Midbrain (tissue), 1 donor: ENCODE measurements at places on chromosomes 5 and 9.

- no peak for DNase-seq
Measured at GRCh38 chr9:133647148-133647547, 11.0 kb downstream of the DBH start.

DNA sequence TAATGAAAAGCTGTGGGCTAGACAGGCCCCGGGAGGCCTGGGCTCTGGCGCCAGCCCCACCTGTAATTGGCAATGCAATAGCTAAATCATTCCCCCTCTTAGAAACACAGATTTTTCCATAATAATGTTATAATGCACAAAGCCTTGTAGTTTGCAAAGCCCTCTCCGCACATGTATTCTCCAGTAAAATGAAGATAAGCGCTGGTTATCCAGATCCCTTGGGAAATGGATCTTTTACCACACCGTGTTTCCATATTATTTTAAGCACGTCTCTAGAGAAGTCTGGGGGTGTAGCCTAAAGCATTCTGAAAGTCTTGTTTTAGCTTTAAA lies 1.1 kb upstream of the APBA1 start:
- DNase-seq, result no peak

DNA sequence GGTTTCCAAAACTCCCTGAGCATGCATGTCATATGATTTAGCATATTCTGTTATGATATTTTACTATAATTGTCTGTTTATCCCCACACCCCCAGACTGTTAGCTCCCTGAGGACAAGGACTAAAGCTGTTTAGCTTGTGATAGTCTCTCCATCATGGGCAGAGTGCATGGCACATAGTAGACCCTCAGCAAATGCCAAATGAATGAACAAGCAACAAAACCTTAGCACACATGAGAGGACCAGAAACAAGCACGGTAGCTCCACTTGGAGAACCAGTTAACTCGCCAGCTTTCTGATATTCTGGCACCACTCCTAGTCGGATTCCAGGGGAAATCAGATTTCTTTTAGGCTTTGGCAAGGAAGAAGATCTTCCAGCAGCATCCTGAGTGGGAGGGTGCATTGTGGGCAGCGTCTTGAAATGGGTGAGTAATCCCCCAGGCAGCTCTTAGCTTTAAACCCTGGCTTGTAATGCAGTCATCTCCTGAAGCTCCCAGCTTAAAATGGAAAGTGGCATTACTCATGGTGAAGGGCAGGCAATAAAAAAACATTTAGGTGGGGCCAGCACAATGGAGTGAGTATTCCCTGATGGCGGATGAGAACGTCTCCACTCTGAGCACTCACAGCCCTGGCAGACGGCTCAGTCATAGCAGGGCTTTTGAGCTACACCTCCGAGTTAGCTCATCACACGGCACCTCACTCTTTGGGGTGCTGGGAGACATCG lies 41.1 kb downstream of the FGF1 start:
- DNase-seq, result no peak

- DNase-seq, result no peak
Measured at GRCh38 chr9:77014597-77015263, 4.7 kb upstream of the FOXB2 start.

GRCh38 chr5:71631070-71631469 lies 43.9 kb downstream of the MCCC2 start:
- DNase-seq, result no peak

GRCh38 chr9:81689343-81690175 lies at the start of gene TLE1:
TLE1 (minus strand) TSS chr9:81689547; CDS start chr9:81688240, 1,307 bp downstream.
- peak; percentile 97 for DNase-seq

GRCh38 chr5:135823881-135824280 lies 10.6 kb upstream of the SLC25A48 start:
- no peak for DNase-seq

- DNase-seq, result no peak
Measured at GRCh38 chr9:110095776-110096175, 112.2 kb downstream of the C9orf152 start.

DNA sequence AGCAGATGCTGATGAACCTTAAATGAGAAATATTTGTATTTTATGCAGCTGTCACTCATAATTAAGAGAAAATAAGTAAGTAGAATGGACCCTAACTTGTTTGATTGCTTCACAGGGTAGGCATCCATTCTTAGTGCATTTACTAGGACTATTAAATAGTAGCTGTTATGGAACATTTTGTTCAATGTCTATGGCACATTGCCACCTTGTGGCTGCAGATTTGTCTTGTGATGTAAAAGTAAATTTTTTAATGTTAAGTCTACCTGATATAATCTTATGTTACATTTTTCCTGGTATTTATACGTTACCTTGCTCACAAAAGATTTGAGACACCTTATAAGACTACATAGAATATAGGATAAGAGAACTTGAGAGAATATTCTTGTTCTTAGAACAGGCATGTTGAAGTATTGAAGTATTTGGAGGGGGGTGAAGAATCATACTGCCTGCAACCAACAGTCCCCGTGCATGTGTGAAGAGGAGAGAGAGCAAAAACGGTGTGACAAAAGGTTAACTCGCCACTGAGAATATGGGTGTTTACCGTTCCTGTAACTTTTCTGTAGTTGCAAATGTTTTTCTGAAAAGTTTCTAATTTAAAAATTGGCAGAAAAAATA lies 161.1 kb downstream of the MAST4 start:
- peak; percentile 31 for DNase-seq

- DNase-seq, result no peak
Measured at GRCh38 chr5:69484891-69485290, 7.7 kb upstream of the OCLN start.

GRCh38 chr5:110844251-110844650 lies 105.4 kb downstream of the SLC25A46 start:
- DNase-seq, result no peak

- no peak for DNase-seq
Measured at GRCh38 chr9:99021512-99021911, 77.8 kb downstream of the COL15A1 start.

- no peak for DNase-seq
Measured at GRCh38 chr9:17191082-17191481, 56.2 kb downstream of the CNTLN start.

DNA sequence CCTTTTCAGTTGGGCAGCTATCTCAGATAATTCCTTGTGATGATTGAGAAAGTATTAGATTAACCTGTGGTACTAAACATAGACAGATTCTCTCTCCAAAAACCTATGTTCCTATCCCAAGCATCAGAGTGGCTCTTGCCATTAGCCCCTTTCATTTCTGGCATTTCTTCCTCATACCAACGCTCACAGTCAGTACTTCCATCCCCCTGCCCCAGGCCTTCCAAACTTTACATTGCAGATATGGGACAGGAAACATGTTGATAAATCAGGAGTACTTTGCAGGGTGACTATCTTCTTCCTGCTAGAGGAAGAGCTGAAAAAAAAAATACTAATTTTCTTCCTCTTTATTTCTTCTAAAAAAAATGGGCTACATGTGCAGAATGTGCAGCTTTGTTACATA lies 442.6 kb upstream of the RGMB start:
- no peak for DNase-seq

DNA sequence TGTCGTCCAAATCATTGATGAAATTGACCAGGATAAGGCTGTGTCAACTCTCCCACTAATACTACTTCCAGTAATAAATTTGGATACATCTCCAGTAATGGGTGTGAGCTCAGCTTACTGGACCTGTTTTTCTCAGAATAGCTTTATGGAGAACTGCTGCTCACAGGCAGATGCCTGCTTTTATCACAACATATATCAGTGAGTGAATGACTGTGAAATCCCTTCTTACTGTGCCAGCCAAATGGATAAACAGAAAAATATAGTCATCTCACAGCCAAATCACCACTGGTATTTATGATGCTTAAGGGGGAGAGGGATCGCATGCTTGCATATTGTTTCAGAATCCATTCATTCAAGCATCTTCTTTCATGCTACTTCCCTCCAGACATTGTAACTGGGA lies 148.4 kb upstream of the PAPPA start:
- DNase-seq, result no peak

- no peak for DNase-seq
Measured at GRCh38 chr9:105114964-105115728, 129.3 kb upstream of the SLC44A1 start.

DNA sequence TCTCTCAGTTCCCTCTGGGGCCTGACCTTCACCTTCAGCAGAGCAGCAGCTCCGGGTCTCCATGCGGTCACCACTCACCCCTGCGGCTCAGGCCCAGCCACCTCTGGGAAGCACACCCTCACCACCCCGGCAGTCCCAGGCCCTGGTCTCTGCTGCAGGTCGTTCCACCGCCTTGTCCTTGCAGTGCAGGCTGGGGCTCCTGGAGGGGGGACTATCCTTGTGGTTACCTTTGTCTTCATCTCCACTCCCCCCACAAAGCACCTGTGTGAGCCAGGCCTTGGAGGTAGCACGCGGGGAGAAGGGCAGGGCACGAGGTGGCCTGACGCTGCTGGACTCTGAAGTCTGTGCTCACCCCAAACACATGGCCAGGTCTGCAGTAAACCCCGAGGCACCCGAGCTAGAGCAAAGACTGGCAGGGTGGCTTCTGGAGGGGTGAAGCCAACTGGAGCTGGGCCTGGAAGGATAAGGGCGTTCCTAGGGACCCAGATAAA lies 33.2 kb upstream of the RXRA start:
- DNase-seq, result no peak

- no peak for DNase-seq
Measured at GRCh38 chr5:8727396-8727795, 818.5 kb downstream of the SEMA5A start.

DNA sequence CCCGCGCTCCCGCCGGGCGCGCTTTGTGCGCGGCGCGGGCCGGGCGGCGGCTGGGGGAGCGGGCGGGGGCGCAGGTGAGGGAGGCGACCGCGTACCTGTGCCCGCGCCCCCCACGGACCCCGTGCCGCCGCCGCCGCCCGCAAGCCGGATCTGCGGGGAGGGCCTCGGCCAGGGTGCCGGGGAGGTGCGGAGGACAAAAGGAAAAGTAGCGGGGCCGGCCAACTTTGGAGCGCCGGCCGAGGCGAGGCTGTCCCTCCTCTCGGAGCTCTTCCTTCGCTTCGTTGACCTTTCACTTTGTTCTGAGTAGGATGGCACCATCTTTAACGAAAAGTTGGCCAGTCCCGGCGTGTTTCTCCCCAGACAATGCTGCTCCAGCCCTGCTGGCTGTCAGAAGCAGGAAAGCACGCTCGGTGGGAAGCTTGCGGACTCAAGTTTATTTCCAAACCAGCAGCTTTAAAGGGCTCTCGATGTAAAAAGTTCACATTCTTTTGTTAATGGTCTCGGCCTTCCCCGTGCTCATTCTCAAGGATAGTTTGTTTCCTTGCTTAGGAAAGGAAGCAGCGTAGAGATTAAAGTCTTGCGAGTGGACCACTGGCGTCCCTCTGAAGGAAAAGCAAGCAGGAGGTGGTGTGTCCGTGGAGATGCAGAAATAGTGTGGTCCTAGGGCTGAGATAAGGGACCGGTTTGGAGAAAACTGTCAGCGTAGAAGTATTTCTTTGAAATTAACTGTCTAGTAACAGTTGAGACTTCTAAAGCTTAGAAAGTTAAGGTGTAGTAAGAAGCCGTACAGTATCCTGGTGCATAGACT lies 639 bp downstream of the EHMT1 start:
- peak; percentile 32 for DNase-seq

DNA sequence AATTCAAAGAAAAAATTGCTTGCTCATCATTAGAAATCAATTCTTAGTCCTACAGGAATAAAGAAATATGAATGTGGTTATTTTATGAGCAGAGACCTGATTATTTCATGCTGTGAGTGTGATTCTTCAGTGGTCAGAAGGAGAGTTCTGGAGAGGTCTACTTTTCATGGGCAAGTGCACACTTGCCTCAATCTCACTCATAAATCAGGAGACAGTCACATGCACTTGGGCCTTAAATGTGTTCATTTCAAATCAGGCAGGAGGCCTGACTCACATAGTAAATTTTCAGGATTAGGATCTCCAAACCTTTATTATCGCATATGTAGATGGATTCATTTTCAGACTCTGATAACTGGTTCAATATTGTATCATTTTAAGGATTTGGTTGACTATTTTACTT lies 323.2 kb upstream of the CCNH start:
- no peak for DNase-seq

DNA sequence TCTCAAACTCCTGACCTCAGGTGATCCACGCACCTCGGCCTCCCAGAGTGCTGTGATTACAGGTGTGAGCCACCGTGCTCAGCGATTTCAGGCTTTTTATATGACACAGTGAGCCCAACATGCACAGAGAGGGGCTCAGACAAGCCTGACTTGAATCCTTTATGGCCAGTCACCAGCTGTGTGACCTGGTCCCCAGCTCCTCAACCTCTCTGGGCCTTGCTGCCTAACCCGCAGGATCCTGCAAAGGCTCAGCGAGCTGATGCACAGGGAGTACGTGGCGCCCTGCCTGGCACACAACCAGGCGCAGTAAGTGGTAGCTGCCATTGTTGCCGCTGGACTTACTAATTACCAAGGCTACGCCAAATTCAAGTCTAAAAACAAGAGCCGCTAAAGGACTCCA lies 16.6 kb upstream of the NCS1 start:
- no peak for DNase-seq

GRCh38 chr5:63111891-63112290 lies 533.3 kb downstream of the LRRC70 start:
- DNase-seq, result no peak

GRCh38 chr5:173434270-173434669 lies 106.1 kb upstream of the STC2 start:
- DNase-seq, result no peak

DNA sequence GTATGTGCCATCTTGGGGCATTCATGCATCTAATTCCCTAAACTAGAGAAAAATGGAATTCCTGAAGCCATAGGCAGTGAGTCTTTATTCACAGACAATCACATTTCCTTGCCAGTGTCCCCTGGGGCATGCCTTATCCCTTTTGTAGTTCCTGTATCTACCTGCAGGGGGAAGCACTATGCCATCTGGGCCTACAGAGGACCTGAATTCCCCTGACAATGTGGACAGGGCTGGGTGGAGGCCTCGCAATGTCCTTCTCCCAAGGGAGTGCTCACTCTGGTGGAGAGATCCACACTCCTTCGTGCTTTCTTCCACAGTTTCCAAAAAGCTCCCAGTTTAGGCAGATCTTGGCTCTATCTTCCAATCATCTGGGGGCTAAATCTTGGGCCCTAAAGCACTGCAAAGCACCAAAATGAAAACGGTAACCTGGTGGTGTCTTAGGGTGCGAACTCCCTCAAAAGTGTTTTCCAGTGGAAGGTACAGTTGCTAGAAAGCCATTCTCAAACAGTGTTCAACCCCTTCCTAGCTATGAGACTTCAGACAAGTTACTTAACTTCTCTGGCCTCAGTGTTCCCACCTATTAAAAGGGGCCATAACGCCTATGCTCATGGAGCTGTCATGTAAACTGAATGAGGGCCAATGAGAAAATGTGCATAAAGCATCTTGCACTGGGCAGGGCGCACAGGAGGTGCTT lies 17.5 kb downstream of the WHRN start:
- DNase-seq, result peak; percentile 84

DNA sequence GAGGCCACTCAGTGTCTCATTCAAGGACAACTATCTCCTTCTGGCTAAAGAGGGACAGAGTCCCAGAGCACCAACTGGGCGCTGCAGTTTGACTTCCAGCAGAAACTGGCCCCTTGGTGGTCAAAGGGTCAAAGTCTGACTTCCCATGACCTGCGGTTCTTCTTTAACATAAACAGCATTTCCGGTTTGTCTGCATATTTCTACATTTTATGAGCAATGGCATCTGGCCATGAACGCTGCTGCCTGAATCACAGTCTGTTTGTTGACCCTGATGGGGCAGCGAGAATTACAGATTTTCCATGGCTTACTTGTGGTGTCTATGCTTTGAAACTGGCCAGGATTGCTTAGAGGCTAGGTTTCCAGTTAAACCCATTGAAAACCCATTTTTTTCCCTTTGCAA lies 1.3 kb downstream of the TNFSF15 start:
- DNase-seq, result no peak
